ENCODE measurements at places on chromosomes 11 and 22.

DNA sequence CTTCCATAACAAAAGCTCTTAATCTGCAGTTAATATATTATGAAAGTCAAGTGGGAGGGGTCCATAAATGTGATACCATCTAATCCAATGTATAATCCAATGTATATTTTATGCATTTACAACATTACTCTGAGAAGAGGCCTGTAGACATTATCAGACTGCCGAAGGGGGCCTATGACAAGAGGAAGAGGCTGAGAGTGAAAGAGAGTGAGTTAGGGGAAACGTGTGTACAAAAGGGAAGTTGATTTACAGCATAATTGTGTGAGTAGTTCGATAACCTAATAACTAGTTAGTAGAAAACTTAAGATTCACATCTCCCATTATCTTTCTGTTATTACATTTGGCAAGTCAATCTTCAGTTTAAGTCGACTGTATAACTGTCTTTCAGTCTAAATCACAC lies 86.6 kb downstream of the DDX10 start:
- no peak for DNase-seq

- no peak for DNase-seq
Measured at GRCh38 chr11:47536915-47537314, 16.0 kb downstream of the CELF1 start.

DNA sequence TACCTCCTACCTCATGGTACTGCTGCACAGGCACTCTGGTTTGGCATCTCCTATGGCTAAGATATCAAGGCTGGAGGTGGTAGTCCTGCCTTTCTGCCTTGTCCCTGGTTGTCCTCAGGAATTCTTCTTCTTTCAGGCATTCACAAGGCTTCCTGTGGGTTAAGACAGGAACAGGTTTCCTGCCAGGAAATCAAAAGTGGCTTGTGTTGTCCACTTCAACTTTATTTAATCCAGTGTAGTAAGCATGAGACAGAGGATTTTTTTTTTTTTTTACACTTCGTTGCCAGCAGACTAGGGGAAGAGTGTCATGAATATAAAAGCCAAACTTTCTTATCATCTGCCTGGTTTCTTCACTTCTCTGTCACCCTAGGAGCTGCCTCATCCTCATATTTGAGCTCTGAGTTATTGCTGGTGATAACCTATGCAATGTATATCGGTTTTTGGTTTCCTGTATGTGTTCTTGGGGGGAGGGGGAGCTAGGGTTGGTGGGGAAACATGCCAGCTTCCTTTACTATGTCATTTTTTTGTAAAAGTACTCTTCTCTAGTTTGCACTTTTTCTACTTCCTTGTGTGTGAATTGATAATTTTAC lies 50.2 kb downstream of the XKR3 start:
- no peak for DNase-seq

DNA sequence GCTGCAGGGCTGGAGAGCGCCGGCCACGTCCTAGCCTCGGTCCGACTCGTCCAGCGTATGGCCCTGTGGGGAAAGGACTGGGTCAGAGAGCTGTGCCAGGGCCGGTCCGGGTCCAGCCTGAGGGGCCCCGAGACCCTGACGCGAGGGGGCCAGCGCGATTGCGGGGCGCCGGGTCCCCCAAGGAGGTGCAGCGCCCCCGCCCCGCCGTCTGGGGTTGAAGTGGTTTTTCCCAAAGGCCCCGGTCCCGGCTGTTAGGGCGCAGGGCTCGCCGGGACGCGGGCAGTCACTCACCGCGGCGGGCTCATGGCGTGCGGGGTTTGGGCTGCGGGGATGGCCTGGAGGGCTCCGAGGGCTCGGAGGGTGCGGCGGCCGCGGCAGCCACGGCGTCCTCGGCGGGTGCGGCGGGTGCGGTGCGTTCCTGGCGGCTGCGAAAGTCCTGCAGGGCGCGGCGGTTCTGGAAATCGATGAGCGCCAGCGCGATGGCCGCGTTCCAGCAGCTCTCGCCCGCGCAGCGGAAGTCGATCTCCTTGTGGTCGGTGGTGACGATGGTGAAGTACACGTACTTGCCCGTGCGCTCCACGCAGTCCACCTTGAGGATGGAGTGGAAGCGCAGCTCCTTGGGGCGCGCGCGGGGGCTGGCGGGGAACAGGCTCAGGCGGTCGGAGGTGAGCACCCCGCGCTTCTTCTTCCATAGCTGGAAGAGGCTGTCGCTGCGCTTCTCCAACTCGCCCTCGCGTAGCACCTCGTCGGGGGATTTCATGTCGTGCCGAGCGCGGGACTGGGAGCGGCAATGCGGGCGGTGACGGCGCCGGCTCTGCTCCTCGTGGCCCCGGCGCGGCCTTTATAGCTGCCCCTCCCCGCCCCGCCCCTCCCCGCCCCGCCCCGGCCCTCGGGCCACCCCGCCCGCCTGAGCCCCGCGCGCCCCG lies at the start of gene PHLDA2:
TSS of gene PHLDA2 (minus strand) at position 816 of the 926 bp plus-strand sequence. CDS start at position 760, 56 bp downstream.
- DNase-seq, result no peak

DNA sequence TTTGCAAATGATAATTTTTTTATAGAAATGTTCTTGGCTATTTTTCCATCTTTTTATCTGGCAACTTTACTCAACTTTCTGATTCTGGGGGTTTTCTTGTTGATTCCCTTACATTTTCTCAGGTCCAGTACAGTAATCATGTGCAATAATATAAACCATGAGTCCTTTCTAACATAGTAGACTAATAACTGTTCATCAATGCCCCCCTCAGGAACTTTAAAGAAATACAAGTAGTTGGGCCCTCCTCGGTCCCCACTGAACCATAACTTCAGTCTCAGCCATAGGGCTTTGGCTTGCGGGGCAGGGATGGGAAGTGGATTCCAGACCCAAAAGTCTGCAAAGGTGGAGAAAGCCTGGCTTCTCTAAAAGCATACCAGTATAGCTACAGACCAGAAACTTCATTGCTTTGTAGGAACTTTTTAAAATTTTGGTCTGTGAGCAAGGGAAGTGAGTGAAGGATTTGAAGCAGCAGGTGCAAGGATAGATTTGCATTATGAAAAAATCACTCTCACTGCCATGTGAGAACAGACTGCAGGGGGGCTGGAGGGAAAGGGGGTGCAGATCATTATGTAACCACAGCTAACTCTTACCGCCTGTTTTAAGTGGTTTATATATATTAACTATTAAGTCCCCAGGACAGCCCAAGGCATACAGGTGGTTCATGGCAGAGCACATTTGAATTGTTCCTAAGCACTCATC lies 10.4 kb upstream of the TUB start:
- no peak for DNase-seq

- no peak for DNase-seq
Measured at GRCh38 chr11:132177106-132177505, 806.7 kb downstream of the NTM start.

- DNase-seq, result no peak
Measured at GRCh38 chr22:21585389-21585788, 17.9 kb downstream of the UBE2L3 start.

DNA sequence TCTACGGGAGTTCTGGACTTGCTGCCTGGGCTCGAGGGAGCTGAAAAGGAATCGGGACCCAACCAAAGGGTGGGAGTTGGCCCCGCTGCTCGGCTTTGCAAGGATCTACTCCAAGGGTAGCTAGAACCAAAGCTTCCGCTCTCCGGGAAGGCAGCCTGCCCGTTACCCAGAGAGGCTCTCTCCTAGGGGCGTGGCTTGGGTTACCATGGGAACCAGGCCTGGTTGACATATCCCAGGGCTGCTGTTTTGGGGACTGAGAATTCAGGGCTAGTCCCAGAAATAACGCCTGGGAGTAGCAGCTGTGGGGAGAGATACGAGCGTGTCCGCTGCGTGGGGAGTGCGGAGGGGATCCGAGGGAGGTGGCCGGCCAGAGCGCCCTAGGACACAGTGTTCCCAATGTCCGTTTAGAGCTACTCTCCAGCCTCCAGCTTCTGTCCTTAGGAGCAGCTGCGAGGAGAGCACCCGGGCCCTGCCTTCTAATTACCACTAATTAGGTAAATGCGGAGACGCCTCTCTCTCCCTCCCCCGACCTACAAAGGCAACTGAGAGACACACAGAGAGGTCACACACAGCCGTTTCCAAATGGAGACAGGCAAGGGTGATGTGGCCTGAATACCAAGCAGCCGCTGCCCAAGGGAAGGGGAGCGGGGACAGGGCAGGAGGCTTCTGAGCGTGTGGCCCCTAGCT lies 141.6 kb upstream of the CADM1 start:
- DNase-seq, result no peak

- DNase-seq, result no peak
Measured at GRCh38 chr11:116882386-116882785, 45.0 kb upstream of the APOA1 start.

DNA sequence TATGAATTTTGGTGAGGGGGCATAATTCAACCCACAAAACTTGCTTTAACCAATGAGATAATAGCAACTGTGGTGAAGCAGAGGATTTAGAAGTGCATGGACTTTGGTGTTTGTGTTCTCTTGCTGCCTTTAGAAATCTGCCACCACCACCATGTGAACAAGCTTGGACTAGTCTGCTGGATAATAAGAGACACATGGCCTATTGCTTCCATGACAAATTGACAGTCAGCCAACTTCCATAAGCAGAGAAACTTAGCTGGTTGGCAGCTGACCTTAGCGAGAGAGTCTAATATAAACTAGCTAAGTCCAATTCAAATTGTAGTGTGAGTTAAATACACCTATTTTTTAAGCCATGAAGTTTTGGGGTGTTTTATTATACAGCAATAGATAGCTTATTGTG lies 482.1 kb upstream of the ANO5 start:
- no peak for DNase-seq

- no peak for DNase-seq
Measured at GRCh38 chr22:19271856-19272535, 19.5 kb downstream of the CLTCL1 start.

- no peak for DNase-seq
Measured at GRCh38 chr22:42654436-42655073, 5.4 kb upstream of the CYB5R3 start.

DNA sequence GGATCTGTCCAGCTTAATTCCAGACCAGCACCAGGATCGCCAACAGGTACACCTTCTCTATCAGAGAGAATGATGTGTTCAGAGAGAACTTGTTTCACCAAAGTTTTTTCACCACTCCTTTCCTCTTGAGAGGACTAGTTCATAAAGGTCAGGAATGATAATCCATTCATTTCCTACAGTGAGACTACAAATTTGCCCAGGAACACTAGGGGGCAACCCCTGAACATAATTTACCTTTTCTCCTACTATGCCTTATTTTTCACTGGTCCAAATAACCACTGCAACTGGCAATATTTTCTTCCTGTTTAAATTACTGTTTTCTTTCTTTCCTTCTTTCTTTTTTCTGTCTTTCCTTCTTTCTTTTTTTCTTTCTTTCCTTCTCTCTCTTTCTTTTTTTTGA lies 22.5 kb downstream of the CAVIN3 start:
- no peak for DNase-seq

DNA sequence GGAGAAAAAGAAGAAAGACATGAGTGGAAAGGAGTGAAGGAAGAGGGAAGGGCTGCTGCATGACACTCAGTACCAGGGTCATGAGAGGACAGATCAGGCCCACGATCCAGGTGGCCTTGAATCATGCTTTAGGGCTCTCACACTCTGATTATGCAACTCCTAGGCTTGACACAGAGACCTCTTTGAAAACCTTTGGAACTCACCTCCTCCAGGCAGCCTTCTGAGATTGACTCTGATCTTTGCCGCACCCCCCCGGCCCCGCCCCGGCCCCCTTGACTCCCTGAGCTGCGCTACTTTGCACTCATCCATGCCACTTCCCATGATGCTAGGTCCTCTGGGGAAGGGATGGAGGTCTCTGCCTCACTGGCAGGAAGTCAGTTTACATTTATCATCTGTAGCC lies 10.7 kb downstream of the PTPN5 start:
- DNase-seq, result no peak

- DNase-seq, result peak; percentile 68
Measured at GRCh38 chr22:19478901-19479354, at the start of gene UFD1. TSS of gene UFD1 (minus strand) at chr22:19479193. CDS start at chr22:19479085, 108 bp downstream.

DNA sequence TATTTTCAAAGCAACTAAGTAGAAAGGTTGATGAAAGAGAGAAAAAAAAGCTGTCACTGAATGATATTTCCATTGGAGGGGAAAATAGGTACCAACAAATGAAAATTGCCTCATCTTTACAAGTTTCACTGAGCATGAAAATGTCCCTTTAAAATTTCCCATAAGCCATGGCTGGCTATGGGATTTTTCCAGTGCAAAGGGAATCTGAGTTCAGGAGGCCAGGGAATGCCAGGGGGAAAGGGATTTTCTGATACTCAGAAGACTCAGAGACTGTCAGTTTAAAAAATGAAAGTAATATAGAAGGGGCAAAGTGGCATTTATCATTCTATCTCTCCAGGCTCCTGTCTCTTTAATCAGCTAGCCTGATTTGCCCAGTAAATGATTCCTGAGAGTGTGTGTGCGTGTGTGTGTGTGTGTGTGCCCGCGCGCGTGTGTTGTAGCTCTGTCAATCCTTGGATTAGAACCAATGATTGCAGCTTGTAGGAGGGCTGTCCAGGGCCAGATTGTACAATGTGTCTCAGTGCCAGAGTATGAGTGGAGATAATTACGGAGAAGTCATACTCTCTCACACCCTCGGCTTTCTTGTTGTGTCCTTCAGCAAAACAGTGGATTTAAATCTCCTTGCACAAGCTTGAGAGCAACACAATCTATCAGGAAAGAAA lies at the start of gene NTM:
TSS of gene NTM (plus strand) at position 526 of the 662 bp plus-strand sequence.
- no peak for DNase-seq

GRCh38 chr22:45977003-45977411 lies at the start of gene WNT7B:
TSS of gene WNT7B (minus strand) at chr22:45977162. CDS start at chr22:45976754, 408 bp downstream.
- DNase-seq, result no peak

DNA sequence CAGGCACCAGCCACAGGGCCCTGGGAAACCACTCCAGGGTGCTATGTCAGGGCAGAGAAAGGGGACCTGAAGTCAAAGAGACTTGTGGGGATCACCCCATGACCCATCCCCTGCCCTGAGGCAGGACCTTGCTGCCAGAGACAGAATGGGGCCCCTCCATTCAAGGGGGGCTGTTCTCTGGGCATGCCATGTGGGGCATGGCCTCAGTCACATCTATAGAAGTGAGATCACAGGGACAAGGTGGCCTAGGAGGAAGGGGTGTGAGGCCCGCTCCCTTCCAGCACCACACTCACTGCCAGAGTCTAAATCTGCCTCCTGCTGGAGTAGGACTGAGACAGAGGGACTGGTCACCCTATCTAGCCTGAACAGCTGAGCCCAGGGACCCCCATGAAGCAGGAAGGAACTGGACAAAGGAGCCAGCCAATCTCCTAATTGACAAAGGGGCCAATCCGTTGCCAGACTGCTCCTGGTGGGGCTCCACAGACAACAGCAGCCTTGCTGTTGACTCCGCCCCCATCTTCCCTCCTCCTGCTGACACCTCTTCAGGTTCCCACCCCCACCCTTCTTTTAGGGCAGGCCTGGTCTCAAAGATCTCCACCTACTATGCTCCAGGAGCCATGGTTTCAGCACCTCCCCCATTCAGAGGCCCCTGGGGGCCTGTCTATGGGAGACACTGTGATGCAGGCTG lies 26.0 kb downstream of the NEAT1 start:
- DNase-seq, result no peak

- DNase-seq, result no peak
Measured at GRCh38 chr22:32318361-32318760, 39.3 kb upstream of the RFPL3 start.

Data from stimulated activated CD8-positive, alpha-beta memory T cell treated with anti-CD3 and anti-CD28 coated beads, Interleukin-12 subunit alpha, Interleukin-12 subunit beta, amount 100 ng/mL, for 4 hours (primary cell).